ENCODE measurements at places on chromosomes 2 and 18.

DNA sequence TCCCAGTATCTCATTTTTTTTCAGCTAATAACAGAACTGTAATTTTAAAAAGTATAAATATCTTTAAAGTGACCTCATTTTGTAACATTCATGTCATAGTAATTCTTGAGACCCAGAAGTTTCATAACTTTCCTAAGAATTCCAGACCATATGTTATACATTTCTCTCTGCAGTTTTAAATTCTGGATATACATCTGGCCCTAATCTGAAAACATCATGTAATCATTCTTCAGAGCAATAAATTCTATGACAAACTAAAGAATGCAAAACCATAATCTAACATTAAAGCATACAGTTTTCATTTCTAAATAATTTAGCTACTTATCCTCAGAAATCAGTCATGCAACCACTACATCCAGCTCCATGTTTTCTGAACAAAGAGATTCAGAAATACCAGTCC, 198.3 kb upstream of the SLC35G4 start:
- DNase-seq, result no peak

- no peak for DNase-seq
These were observed 54.2 kb upstream of the CTDP1 start for GRCh38 chr18:79625195-79625923.

DNA sequence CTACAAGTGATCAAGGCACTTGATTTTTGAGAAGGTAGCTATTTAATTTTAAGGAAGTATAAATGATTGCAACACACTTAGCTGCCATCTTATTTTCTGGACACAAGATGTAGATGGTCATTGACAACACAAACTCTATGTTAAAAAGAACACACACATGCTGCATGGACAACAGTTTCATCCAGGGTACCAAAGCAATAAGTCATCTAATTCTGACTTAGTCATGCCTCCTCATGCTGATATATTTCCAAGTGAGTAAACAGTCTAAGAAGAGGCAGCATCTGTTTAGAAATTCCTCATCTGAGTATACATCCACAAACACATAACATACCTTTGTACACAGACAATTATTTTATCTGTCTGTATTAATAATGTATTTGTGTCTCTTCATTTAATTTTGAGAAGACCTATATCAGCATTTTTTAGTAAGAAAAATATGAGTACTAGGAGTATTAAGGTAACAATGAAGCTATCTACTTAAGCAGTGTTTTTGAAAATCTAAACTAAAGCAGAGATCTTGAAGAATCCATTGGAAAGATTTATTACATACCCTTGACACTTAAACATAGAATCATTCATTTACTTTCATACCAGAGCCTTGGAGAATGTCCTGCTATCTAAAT, 84.9 kb downstream of the SCN1A start:
- no peak for DNase-seq

- no peak for DNase-seq
These were observed 229.3 kb upstream of the PXDN start for GRCh38 chr2:1973636-1974035.

- DNase-seq, result no peak
These were observed 87.9 kb upstream of the PNPT1 start for GRCh38 chr2:55781542-55781941.

Measured in CD4-positive, CD25-positive, alpha-beta regulatory T cell (primary cell).